ENCODE measurements at places on chromosomes 1 and 21. TPM values are rescaled to one million over a fixed set of nuclear protein-coding genes. Genes with fewer than 3 reads are reported as not detected.
A peak's percentile ranks its signal among the peaks of the same experiment; 100 is the strongest.

DNA sequence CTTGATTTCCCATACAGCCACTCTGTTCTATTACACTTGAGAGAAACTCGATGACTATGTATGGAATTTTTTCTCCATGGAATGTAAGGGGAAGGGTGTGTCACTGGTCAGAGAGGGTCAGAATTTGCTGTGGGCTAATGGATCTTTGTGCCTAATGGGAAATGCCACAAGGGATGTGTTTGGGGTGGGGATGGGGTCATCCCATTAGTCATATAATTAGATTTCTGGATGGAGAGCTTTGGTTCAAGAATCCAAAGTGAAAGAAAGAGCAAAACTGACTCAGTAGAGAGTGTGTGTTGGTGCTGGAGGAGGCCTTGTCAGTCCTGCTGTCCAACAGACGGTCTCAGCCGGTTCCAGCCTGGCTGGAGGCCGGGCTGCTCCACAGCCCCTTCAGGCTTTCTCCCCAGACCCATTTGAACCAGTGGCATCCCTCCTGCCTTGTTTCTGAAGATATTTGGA is 86.4 kb downstream of the LAMC2 start:
- peak; percentile 17 for ATAC-seq

DNA sequence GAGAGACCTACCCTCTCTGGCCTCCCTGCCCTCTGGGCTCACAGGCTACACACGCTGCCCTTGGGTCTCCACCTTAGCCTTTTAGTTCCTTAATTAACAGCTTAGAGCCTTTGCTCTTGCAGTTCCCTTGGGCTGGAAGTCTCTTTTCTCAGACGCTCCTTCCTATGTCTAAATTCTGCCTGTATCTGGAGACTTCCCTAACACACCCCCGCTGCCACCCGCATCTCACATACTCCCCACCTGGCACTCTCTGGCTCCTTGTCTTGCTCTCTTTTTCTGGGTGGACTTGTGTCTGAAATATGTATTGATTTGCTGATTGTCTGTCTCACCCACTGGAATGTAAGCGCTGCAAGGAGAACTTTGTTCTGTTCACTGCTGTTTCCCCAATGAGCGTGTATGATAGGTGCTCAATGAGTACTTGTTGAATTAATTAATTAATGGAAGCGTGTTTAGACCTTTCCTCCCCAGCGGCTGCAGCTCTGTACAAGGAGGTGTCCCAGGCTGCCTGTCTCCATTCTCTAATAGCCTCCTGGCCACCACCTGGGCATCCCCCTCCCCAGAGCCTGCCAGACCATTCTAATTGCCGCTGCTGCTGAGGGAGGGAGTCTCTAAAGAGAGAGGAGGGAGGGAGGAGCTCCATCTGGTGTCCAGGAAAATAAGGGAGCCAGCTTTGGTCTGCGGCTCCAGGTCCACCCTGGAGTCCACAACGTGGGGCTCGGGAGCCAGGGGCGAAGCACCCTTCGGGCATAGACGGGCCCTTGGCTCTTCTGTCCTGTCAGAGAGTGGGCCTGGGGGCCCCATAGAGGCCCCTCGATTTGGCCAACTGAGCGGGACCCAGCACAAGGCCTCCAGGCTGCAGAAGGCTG is 95.4 kb downstream of the RNF220 start:
- ATAC-seq, result no peak

- ATAC-seq, result no peak
These were observed 191.7 kb upstream of the ESRRG start for GRCh38 chr1:216914974-216915373.

- no peak for ATAC-seq
These were observed 145.4 kb upstream of the HP1BP3 start for GRCh38 chr1:20932437-20932977.

DNA sequence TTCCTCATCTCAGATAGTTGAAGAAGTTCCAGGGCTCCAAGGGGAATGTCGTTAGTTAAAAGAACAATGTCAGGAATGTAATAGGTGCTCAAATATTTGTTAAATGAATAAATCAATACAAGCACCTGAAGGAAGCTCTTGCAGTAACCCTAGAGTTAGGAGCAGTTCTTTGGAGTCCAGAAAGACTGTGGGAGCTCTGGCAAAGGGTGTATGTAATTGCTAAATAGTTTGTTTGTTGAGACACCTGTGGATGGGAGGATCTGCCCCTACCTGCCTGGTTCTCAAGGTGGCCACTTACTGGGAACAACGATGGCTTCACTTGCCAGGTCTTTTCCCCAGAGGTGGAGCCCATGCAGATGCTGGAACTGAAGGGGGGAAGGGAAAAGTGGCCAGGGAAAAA is 27.5 kb upstream of the JUN start:
- ATAC-seq, result no peak

GRCh38 chr21:34639882-34640788 is 25.2 kb upstream of the RCAN1 start:
- no peak for ATAC-seq

DNA sequence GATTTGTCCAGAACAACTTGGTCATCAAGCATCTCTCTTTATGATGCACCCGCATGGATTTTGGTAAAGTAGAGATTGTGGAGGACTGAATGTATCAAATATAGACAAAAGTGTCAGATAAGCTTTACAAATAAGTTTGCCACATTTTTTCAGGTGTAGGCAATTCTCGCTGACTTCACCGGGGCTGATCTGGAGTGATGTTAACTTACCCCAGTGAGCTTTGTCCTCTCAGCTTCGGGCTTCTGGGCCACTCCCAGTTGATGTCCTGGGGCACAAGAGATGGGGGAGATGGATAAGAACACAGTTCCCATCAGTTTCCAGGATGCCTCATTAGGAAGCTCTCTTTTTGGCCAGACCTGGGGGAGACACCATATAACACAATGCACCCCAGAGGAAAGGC is 117.7 kb downstream of the ETS2 start:
- ATAC-seq, result no peak

DNA sequence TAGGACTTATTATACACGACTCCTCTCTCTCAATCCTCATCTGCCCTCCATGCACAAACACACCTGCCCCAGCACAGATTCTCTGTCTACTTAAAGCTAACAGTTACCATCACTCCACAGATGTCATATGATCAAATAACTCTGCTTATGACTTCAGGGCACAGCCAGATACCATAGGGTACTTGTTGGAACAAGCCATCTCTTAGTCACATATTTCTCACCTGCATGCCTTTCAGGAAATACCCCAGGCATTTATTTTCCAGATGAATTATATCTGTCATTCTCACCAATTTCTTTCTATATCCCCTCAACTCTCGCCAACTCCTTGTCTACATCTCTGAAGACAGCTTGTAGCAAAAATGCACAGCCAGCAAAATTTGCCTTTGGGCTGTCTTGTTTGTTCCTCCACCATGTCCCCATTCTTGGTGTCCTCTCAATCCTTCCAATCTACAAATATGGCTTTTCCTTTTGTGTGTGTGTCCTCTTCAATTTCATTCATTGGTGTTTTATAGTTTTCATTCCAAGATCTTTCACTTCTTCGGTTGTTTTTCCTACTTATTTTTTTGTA is 353.9 kb upstream of the CAMK1G start:
- ATAC-seq, result no peak

- no peak for ATAC-seq
These were observed 6.5 kb upstream of the CSTB start for GRCh38 chr21:43782431-43783097.

DNA sequence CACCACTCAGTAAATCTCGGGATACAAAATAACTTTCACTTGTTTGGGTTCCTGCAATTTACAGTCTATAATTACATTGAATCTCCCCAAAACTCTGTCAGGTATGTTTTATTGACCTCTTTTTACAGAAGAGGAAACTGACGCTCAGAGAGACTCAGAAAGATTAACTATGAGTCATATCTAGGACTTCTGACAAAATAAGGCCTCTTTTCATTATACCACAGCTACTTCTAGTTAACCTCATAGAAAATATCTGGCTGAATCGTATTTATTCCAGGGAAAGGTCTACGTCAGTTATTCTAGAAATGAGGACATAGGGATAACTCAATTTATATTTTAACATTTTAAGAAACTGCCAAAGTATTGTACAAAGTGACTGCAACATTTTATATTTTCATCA is 211.1 kb upstream of the FAM78B start:
- no peak for ATAC-seq

DNA sequence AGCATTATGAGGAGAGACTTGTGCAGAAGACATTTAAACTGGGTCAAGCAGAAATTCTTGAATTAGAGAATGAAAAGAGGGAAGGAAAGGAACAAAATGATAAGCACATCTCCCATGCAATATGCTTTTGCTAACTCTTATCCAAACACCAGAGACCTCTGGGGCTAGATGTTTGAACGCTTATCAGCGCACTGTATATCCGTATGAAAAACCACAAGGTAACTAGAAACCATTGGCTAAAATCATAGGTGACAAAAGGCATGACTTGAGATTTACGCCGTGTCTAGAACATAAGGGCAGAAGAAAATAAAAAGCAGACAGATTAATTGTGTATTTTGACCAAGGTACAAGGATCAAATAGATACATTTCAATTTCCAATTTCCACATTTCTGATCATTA is 38.0 kb upstream of the TIAM1 start:
- ATAC-seq, result no peak

DNA sequence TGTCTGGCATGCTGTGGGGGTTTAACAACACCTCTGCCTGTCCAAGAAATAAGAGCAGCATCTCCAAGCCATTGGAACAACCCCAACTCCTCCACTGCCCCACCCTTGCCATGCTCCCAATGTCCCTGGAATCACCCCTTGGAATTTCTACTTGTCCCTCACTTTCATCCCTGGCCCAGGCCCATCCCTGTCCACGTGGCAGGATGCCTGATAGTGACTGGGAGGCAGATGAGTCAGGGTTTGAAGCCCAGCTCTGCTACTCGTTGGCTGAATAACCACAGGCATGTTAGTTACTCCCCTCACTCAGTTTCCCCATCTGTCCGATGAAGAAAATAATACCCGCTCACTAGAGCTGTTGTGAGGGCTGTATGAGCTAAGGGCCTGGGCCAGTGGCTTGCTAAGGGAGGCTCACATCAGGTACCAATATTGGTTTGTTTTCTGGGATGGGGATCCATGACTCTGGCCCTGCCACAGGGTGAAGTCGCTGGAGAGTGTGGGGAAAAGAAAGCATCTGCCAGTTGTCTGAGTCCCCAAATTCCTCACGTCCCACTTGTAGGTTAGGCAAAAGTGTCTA is 99.4 kb upstream of the TLR5 start:
- ATAC-seq, result no peak

GRCh38 chr1:153231363-153231762 is 14.0 kb downstream of the PRR9 start:
- ATAC-seq, result peak; percentile 22

The SLX9 gene
- 15.7 TPM for total RNA-seq

The ACOT11 gene
- total RNA-seq, result 4.4 TPM

The MIXL1 gene
- total RNA-seq, result not detected

The CELA2A gene
- total RNA-seq, result not detected

The CHIT1 gene
- not detected for total RNA-seq

The NBPF4 gene
- not detected for total RNA-seq
